ENCODE measurements at places on chromosomes 2 and 18.

DNA sequence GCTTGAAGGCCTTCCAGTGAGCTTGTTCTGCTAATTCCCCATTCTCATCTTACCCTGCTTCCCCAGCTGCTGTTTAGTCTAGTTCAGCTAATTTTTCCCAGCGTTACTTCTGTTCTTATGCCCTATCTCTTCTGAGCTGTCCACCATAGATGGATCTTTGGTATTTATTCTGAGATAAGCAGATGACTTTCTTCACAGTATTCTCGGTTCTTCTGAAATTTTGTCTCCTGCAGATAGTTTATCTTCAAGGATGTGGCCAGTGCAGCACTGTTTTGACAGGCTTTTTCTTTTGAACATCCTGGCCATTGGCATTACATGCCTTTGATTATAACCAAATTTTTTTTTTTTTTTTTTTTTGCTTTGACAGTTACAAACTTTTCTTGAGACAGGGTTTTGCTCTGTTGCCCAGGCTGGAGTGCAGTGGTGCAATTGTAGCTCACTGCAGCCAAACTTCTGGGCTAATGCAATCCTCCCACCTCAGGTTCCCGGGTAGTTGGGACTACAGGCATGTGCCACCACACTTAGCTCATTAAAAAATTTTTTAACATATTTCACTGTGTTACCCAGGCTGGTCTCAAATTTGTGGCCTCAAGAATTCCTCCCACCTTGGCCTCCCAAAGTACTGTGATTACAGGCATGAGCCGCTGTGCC, 134.2 kb downstream of the WDSUB1 start:
- DNase-seq: no peak

- no peak for DNase-seq
These were observed 293.0 kb upstream of the SPHKAP start for GRCh38 chr2:228474466-228474865.

- DNase-seq: no peak
These were observed 51.4 kb upstream of the GPC1 start for GRCh38 chr2:240383871-240384700.

DNA sequence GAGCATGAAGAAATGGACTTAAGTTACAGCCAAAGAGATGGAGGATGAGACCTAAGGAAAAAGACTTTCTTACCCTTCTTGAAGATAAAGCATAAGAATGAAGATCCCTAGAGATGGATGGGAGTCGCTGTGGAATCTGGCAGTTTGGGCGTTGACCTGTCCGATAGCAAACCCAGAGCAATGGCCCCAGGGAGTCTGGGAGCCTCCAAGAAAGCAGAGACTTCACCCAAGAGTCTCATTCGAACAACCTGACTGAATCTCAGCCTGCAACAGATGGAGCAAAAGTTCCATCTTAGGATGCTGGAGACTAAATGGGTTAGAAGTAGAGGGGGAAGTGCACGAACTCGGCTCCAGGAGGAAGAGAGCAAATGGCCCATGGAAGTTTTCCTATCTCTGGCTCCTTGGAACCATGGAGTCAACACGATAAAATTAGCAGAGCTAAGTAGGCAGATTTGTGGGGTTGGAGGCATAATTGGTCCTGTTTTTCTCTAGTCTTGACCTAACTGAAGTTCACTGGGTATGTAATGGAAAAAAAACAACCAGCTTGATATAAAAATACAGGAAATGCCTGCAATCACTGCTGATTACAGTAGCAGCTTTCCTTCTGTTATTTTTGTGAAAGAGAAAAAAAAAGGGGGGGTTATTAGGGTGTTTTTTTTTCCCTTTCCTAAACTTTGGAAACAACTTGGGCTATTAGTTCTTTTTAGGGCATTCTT, 178.4 kb upstream of the EPAS1 start:
- DNase-seq: no peak

DNA sequence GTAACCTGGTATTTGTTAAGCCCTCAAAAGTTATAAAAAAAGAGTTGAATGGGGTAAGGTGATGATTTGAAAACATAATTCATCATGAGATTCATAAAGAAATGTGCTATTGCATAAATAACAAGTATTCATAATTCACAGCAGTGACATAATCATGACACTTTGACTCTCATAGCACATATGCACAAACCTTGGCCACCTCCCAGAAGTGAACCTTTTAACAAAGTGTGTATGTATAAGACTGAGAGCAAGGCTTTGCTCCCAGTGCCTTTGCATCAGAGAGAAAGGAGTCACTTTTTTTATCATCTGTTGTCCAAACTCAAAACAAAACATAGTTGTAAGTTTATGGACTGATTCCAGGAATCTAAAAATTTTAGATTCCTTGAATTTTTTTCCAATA, 15.0 kb upstream of the HTR2B start:
- no peak for DNase-seq

DNA sequence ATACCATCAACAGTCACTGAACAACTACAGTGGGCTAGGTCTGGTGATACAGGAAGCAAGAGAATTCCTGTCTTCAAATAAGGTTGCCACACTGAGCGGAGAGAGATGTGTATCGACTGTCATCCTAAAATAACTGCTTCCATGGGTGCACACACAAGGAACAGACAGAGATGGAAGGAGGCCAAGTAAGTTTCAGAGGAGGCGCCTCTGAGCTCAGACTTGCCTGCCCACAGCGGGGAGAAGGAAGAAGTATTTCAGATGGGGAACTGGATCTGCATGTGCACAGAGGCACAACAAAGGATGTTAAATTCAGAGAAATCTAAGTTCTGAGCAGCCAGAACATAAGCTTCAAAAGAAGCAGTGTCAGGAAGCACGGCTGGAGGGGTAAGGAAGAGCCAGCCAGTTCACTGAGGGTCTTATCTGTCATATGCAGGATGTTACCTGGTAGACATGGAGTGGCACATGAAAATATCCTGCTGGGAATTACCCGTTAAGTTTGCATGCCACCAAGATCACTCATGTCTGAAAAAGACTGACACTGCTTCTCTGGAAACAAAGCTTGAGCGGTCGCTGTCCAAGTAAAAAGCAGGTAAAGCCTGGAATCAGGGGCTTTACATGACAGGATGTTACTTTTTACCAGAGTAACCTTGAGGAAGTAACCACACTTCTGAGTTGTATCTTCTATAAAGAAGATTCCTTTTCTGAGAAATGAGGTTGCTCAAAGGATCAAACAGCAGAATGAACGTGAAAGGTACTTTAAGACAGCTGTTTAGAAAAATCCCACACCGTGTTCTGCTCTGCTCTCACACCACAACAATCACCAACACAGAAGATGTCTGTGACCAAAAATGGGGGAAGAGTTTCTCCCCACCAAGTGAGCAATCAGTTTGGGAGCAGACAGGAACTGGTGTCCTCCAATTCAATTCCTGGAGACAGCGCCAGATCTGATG, 260.2 kb downstream of the NBAS start:
- no peak for DNase-seq

DNA sequence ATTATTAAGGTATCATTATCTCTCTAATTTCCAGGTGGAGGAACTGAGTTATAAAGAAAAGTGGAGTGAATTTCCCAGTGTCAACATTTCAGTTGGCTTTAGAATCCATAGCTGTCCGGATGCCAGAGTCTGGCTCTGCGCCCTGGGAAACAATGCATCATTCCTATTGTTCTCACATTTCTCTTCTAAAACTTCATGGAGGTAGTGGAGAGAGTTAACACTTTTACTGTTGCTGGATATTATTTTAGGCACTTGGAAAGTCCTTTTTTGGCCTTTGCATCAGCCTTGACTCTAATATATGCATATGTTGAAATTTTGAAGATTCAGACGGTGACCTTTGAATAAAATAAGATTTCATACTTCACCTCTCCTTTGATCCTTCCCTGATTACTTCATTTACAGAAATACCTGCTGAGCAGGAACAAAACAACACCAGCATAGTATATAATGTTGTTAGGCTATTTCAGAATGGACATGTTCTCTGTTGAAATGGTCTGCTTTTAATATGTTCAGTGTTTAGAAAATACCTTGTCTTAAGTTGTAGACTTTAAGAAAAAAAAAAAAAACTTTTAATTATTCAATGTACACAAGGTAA, 148.8 kb downstream of the EPHA4 start:
- DNase-seq: peak; percentile 53

DNA sequence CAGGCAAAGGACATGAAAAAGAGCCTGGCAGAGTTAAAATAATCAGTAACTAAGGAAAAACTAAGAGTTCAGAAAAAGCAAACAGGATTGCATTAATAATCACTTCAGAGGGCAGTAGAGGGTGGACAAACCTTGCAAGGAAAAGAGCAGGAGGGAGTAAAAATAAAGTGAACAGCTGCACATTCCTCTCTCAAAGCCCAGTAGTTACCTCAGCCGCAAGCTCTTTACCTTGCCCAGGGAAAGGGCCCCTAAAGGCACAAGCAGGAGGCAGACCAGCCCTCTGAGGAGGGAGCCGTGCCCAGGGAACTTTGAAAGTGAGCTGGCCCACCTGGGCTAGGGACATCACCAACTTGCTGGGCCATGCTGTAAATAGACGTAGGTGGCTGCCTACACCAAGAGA, 196.9 kb downstream of the C1D start:
- no peak for DNase-seq

DNA sequence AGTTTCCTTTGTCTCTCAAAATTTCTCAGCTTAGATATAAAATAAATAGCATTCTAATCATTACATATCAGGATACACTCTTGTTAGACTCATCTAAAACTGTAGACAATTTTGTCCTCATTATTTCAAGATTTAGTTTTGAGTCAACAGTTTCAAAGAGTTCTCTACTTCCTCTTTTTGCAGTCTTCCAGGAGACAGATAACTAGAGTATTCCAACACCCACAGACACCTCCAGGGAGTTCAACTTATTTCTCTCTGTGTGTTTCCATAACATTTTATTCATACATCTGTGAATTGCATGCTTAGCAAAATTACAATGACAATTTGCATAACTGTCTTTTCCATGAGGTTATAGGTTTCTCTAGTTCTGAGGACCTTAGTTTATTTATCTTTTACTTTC, 166.6 kb upstream of the HNMT start:
- no peak for DNase-seq

- no peak for DNase-seq
These were observed 68.6 kb downstream of the METTL8 start for GRCh38 chr2:171365232-171365631.

- DNase-seq: no peak
These were observed 91.5 kb downstream of the DYM start for GRCh38 chr18:49368876-49369440.

GRCh38 chr2:229635371-229635680, 79.0 kb downstream of the DNER start:
- no peak for DNase-seq

DNA sequence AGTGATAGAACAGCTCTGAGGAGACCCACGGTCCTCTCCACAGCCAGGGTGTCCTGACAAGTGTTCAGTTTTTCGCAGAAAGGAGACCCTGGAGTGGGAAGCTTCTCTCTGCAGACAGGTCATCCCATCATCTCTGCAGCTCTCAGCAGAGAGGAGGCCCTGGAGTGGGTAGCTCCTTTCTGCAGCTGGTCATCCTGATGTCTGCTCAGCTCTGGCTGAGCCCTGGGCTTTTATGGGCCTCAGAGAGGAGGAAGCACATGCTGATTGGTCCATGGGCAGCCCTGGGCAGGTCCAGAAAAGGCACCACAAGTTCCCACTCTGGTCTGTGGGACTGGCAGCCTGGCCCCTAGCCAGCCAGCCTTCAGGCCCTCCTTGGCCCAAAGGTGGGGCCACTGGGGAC, 72.3 kb upstream of the ST3GAL5 start:
- DNase-seq: no peak

- DNase-seq: no peak
These were observed 117.9 kb downstream of the ETAA1 start for GRCh38 chr2:67515056-67515455.

- no peak for DNase-seq
These were observed 270.0 kb downstream of the CTNNA2 start for GRCh38 chr2:79782576-79783452.

DNA sequence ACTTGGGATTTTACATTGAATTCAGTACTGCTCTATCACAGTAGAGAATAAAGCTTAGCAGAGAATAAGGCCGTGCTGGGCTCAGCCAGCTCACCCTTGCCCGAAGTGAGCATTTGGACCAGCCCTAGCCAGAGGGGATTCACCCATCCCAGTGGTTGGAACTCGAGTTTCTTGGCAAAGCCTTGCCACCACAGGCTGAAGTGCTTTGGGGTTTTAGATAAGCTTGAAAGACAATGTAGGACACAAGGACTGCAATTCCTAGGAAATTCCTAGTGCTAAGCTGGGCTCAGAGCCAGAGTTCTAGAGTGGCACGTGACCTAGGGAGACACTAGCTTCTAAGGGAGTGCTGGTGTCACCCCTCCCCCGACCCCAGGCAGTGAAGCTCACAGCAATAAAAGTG, 28.0 kb downstream of the SERPINB11 start:
- DNase-seq: no peak

GRCh38 chr2:65416321-65416720, 16.1 kb downstream of the SPRED2 start:
- DNase-seq: no peak

DNA sequence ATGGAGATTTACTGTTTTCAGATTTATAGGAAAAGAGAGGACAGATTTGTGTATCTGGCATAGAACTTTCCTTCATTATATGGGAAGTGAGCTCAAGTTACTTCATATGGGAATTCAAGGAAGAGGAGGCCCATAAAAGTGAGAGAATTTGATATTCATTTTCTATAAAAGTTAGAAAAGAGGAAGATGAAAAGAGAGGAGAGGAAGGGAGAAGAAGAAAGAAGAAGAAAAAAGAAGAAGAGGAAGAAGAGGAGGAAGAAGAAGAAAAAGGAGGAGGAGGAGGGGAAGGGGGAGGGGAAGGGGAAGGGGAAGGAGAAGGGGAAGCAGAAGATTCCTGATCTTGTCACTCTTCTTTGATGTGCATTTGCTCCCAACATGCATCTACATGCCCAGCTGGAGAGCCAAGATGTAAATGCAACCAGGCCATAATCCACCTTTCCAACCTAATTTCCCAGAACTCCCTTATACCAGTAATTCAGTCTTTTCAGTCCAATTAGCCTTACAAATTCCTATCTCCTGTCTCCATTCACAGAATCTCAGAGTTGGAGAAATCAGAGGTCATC, 15.7 kb upstream of the NMI start:
- DNase-seq: no peak

DNA sequence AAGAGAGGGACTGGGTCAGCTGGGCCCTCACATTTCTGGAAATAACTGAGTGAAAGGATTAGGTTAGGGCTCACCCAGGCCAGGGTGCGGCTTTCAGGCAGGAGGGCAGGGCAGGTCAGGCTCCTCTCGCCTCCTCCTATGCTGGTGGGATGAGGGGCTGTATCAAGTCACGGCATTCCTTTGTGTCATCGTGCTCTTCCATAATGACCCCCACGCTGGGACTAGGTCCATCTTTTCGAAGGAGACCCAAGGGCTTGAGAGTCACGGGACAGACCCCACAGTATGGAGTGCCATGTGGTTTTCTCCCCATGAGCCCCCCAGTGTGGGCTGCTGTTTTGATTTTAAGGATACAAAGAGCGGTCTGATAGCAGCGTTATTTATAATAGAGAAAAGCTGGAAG, 137.8 kb upstream of the COPS8 start:
- DNase-seq: no peak

DNA sequence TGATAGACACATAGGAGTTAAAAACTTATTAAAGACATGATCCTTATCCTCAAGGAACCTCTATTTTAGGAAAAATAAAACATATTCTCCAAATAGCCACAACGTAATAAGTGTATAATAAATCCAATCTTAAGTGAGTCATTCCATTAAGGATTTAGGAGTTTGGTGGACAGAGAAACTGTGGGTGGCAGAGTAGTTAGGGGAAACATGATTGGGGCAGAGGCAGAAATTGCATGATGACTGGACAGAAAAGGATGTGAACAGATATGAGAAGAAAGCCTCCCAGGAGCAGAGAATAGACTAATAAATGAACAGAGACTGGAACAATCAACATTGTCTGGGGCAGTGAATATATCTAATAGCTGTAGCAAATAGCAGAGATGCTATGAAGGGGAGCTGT, 48.1 kb upstream of the SIGLEC15 start:
- no peak for DNase-seq
